Activated naive CD8-positive, alpha-beta T cell treated with anti-CD3 and anti-CD28 coated beads for 36 hours (primary cell): ENCODE measurements at places on chromosomes 1 and 21. TPM values are rescaled to one million over a fixed set of nuclear protein-coding genes. Genes with fewer than 3 reads are reported as not detected.

GRCh38 chr1:175254190-175254589 lies 61.6 kb upstream of the KIAA0040 start:
- no peak for DNase-seq

- no peak for DNase-seq
These were observed 1168.6 kb downstream of the KCNT2 start for GRCh38 chr1:195439661-195440060.

DNA sequence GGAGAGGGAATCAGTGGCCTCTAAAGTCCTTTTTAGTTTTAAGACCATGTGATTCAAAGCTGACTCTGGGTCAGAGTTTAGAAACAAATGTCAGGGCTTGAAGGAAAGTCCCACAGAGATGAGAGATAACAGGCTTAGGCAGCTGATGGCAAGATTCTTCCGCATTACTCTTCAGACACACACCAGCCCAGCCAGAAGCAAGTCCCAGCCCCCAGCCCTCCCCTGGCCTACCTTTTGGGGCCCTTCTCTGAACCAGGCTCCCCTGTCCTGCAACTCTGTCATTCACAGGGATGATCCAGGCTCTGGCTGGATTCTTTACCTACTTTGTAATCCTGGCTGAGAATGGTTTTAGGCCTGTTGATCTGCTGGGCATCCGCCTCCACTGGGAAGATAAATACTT lies 13.1 kb upstream of the CASQ1 start:
- DNase-seq: no peak

GRCh38 chr1:13523780-13524477 lies 10.1 kb upstream of the LRRC38 start:
- no peak for DNase-seq

- no peak for DNase-seq
These were observed 277.4 kb downstream of the ZNF648 start for GRCh38 chr1:181784039-181784683.

Gene PM20D1
- total RNA-seq: 0.20 TPM

DNA sequence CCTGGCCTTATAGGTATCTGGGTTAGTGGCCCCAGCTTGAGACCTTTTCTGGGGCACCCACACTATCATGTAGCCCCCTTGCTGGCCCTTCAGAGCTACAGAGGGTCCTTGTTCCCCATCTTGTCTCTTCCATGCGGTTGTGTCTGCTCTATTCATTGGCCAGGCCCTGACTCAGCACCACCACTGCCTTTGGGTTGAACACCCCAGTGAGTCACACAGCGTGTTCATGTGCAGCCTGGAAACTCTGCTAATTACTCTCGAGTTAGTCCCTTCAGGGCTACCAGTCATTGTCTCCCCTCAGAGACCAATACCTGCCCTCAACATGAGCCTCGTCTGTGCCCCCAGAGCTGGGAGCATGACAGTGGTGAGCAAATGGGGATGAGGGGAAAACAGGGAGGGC lies 28.2 kb upstream of the IKBKE start:
- no peak for DNase-seq

GRCh38 chr1:156664046-156664766 lies 13.0 kb downstream of the NES start:
- DNase-seq: no peak

DNA sequence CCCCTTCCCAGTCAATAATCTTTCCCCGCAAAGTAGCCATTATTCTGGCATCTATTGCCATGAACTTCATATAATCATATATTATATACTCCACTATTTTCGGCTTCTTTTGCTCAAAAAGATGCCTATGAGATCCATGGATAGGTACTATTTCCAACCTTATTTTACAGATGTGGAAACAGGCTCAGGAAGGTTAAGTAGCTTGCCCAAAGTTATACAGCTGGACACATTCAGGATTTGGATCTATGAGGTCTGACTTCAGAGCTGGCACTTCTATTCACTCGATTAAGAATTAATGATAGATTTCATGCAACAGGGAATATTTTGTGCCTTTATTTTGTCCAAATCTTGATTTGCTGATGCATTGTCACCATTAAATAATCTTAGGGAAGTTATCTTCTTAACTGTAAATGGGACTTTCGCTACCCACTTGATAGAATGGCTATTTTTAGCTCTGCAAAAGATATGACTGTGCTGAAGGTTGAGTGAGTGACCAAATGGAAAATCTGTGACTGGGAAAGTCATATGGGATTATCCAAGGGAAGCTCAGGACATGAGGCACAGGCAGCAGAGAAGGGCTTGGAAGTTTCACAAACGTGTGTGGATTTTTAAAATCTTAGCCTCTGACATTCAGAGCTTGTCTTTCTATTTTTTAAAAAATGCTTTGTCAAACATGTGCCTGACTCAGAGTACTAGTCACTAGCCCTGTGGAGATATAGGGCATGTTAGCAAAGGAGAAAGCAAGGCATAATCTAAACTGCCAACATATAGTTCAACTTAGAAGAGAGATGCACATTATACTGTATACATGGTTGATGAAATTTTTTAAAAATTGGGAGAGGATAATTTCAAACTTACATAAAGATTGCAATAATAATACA lies 36.5 kb downstream of the GIPC2 start:
- no peak for DNase-seq

- no peak for DNase-seq
These were observed 416.7 kb downstream of the LRRIQ3 start for GRCh38 chr1:73781251-73781650.

DNA sequence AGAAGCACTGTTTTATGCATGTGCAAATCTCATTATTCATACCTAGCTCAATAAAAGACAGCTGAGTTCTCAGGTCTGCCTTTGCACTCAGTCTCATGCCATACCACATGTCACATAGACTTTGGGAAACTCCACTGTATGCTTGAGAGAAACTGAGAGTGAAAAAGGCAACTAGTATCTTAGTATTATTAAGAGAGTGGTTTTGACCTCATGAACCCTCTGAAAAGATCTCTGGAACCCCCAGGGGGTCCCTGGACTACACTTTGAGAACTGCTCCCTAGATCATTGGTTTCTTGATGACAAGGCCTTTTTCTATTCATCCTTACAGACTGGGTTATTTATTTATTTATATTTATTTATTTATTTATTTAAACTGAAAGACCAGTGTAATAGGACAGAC lies 3.7 kb upstream of the RHEX start:
- DNase-seq: peak; percentile 15

GRCh38 chr21:23601549-23601948 lies 2005.7 kb downstream of the MRPL39 start:
- no peak for DNase-seq

DNA sequence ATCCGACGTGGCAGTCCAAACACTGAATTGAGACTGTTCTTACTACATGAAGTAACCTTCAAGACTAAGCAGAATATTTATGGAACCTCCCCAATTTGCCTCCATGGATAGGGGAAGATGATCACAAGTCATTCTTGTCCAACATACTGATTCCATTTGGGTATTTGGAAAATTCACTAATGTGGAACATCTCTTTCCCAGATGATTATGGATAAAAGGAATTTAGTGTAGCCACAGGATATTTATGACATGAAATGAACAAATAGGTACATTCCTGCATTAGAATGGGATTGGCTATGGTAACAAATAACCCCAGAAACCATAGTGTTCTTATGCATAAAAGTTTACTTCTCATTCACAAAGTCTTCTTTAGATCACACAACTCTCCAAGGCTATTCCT lies 40.2 kb upstream of the SGIP1 start:
- DNase-seq: no peak

DNA sequence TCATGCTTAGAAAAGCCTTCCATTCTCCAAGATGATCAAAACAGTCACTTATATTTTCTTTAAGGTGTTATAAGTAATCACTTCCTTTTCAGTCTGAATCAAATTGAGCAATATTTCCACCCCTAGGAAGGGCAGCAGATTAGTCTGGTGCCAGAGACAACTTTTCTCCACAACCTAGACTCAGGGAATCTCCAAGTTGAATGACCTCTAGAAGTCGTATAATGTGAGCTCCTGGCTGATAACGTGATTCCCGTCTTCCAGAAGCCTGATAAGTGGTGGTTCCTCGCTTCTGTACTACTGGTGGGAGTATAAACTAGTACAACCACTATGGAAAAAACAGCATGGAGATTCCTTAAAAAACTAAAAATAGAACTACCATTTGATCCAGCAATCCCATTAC lies 178.4 kb upstream of the UBE2U start:
- no peak for DNase-seq

DNA sequence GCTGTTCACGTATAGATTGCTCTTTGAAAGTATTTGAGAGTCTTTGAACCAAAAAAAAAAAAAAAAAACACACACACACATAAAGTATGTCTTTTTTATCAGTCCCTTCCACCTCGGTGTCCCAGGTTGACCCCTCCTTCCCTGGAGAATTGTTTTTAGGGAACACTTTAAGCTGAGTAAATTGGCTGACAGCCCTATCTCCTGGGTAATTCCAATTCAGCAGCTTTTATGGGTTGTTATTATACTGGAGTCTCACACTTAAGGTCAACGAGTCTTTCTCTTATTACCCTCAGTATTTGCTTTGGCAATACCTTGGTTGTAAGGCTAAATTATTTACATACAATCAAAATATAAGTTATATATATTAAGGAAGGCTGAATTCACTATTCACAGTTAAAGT lies 69.4 kb downstream of the SLC30A10 start:
- no peak for DNase-seq

Gene CD53
- total RNA-seq: 191 TPM

- no peak for DNase-seq
These were observed 185.6 kb downstream of the TGFBR3 start for GRCh38 chr1:91700332-91700731.

Gene CD101
- total RNA-seq: 0.47 TPM

- DNase-seq: no peak
These were observed 11.2 kb downstream of the SIM2 start for GRCh38 chr21:36709868-36710728.

Gene AQP10
- total RNA-seq: not detected
